ENCODE measurements at places on chromosomes 7 and 10.

DNA sequence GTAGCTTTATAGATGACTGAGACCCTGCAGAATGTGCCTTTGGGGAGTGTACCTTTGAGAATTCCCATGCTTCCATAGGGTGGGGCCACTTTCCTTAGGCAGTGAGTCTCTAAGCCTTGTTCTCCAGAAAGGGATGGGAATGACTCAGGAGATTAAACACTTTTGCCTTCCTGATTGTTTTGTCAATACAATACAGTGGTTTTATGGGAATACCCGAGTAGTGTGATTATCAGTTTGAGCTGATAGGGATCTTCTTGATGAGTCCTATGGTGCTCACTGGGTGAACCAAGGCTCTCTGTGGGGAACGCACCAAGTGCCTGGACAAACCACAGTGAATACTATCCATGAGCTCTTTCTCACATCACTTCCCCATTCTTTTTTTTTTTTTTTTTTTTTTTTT lies 6.3 kb downstream of the MYOF start:
- DNase-seq: no peak

DNA sequence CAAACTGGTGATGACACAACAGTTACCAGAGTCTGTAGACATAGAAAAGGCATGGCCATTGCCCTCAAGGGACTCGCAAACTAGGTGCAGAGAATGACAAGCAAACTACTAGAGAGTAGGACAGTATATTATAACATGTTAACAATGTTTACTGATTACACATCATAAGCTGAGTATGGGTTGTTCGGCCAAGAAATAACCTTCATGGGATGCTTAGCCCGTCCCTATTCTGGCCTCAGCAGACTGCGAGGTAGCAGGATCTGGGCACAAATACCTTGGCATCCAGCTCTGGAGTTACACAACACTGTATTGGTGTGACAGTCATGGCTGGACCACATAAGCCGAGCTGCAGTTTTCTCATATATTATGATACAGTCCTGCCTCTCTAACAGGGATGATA lies 51.4 kb downstream of the ABCB4 start:
- DNase-seq: no peak

DNA sequence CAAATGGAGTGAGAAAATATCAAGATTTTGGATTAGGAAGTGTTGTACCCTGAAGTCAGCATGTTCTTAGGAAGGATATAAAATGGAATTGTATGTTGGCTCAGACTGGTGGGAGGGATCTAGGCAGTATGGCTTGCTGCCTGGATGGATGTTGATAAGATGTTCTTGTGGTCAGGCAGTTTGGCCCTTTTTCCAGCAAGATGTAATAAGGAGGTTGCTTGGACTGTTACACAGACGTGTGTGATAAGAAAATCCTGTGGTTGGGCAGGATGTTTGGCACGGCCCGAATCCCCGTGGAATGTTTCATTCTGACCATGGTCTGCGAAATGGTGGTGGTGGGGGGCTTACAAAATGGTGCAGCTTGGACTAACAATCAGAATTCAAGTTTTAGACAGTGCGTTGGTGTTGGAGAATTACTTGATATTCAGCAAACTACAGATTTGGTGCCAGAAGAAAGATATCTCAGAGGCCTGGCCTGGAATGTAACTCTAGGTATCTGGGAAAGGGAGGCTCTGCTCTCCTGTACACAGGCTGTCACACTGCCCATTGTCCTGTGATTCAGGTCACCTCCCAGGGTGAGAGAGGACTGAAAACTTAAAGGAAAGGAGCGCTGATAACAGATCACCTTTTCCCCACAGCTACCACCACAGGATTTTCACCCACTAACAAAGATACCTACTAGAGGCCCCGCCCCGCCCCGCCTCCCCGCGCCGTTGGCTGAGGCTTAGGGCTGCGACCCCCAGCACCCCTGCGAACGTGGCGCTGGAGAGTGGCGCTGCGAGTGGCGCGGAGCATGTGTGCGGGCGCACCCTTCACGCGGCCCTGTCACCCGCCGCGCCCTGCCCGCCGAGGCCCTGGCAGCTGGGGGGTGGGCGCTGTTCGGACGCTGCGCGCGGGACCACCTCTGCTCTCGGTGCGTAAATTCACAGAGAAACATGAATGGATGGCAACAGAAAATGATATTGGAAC lies 19.3 kb upstream of the ZNF680 start:
- no peak for DNase-seq

DNA sequence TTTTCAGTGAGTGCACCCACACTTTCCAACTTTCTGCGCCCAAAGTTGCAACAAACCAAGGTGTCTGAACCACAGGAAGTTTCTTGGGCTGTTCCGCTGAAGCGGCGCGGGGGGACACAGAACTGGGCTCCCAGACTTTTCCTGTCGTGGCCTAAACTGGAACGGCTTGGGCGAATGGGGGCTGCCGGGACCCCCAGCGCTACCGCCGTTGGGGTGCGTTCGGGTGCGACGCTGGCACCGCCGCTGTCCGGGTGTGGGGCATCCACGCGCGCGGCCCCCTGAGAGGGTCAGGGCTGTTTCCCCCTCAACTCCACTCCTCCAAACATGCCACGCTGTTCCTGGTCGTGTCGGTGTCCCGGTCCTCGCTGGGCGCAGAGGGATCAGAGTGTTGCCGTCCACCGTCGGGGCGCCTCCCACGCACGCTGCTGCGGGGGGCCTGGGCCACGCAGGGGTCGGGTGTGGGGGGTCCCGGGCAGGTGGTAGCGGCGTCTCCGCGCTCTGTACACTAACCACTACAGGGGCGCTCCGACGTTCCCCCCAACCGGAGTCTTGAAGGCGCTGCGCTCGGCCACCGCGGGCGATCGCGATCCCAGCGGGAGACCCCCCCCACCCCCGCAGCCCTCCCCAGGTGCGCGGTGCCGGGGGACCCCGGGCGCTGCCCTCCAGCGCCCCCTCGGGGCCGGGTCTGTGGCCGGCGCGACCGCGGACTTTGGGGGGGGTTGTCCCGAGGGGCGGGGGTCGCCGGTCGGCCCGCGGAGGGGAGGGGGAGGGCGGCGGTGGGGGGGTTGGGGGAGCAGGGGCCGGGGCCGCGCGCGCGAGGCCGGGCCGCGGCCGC lies 2.2 kb upstream of the CUX1 start:
- peak; percentile 44 for DNase-seq

- DNase-seq: no peak
Observed at GRCh38 chr7:46844486-46844885, 737.4 kb downstream of the TNS3 start.

DNA sequence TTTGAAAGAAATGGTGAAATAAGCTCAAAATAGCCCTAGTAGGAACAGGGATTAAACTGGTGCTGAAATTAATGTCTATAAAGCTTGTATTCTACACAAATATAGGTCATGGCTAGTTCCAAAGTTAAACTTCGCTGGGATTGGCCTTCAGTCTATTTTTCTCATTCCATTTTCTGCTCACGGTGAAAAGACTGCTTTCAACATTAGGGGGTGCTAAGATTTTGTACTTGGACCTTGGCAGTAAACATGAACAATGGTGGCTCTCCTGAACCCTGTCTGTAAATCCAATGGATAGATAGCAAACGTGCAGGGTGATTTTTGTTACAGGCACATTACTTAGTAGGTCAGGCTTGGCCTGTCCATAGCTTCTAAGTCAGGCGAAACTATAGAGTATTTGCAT lies 36.0 kb upstream of the RSU1 start:
- DNase-seq: peak; percentile 3

DNA sequence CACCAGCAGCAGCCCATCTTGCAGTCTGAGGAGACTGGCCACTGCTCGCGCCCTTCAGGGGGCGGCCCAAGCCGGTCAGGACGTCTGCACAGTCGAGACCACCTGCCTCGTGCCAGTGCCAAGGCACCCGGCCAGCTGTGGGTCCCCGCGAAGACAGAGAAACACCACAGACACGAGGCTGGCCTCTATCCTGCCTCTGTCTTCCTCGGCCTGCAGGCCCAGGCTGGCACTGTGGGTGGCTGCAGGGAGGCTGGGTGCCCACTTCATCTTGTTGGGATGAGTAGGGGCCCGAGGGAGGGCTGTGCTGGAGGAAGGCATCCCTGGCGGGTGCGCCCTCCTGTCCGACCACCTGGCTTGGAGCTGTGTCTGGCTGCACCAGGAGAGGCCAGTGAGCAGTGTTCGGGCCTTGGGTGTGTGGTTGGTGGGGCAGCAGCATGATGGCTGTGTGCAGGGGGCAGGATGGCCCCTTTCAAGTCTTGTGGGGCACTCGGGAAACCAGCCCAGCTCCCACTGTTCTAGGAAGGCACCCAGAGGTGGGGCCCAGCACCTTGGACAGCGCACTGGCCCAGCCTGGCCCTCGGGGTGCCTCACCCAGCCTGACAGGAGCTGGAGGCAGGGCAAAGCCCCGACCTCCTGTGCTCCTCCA lies 7.3 kb downstream of the DPYSL4 start:
- DNase-seq: no peak

GRCh38 chr10:91296471-91296870 lies 76.0 kb downstream of the PCGF5 start:
- DNase-seq: no peak

GRCh38 chr10:33074443-33074842 lies 116.4 kb upstream of the ITGB1 start:
- DNase-seq: no peak

- no peak for DNase-seq
Observed at GRCh38 chr10:129020651-129021330, 446.2 kb upstream of the MGMT start.

- DNase-seq: no peak
Observed at GRCh38 chr10:30857803-30858202, 173.9 kb downstream of the ZNF438 start.

DNA sequence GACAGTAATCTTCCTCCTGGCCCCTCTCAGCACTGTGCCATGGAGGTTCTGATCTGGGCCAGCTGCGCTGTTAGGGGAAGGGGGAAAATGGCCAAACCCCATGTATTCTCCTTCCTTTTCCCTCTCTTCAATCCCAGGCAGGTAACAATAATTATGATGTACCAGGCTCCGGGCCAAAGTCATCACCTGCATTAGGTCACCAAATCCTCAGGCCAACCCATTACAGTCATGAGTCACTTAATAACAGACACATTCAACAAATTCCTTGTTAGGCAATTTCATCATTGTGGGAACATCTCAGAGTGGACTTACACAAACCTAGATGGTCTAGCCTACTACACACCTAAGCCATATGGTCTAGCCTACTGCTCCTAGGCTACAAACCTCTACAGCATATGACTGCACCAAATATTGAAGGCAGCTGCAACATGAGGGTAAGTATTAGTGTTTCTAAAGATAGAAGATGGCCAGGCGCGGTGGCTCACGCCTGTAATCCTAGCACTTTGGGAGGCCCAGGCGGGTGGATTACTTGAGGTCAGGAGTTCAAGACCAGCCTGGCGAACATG lies 2.2 kb upstream of the HSPB1 start:
- no peak for DNase-seq

GRCh38 chr7:111942450-111943081 lies 263.6 kb downstream of the DOCK4 start:
- DNase-seq: no peak

GRCh38 chr7:134946260-134946659 lies 40.0 kb upstream of the AGBL3 start:
- DNase-seq: peak; percentile 13

- DNase-seq: no peak
Observed at GRCh38 chr10:13302821-13303555, 3.1 kb upstream of the PHYH start.

- no peak for DNase-seq
Observed at GRCh38 chr7:142338633-142339501, 81.0 kb upstream of the PRSS58 start.

DNA sequence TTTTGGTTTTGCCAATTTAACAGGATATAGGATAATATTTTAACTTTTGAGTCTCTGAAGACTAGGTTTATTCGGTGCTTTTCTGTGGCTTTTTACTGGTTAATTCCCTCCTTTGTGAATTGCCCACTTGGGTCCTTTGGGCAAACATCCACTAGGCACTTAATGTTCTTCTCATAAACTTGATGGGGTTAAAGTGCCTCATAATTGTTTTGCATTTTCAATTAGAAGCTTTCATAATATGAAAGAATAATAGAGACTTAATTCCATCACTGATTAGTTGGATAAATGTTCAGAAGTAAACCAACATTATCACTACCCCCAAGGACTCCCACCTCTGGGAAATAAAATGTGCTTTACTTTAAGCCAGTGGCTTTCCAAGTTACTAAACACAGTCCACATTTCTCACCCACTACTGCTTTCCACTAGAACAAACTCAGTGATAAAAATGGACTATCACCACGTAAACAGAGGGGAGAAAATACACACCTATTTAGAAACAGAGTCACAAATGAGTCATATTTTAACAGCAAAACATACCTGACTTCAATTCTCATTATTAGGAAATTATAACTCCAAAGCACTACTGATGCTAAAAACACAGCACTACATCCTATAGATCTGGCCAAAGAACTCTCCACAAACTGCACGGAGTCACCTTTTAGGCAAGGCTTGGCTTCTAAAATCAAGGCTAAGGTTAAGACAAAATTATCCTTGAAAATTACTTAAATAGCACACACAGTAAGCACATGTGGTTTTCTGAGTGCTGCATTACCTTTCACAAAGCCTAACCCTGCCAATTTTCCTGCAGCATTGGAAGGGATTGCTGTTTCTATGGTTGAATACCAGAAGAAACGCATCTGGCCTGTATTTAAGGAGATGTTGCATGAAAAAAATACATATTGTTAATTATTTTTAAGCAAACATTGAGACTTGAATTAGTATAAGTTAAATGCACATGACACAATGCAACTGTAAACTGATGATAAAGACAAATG lies 41.2 kb downstream of the PARD3 start:
- DNase-seq: no peak

- DNase-seq: no peak
Observed at GRCh38 chr7:102828286-102828685, 79.5 kb downstream of the FAM185A start.

DNA sequence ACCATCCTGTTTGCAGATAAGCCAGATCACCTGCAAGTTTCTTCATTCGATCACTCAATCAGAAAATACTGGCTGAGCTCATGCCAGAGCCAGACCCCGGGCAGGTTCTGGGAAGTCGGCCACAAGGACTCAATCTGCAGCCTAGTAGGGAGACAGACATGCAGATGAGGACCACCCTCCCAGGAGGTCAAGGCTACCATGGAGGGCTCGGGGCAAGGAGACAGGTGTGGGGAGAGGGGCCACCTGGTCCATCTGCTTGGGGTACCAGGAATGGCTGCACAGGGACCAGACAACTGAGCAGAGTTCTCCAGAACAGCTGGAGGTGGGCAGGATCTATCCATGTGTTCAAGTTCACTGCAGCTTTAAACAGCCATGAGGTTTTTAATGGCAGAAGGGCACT lies 16.8 kb upstream of the CPXM2 start:
- DNase-seq: no peak

DNA sequence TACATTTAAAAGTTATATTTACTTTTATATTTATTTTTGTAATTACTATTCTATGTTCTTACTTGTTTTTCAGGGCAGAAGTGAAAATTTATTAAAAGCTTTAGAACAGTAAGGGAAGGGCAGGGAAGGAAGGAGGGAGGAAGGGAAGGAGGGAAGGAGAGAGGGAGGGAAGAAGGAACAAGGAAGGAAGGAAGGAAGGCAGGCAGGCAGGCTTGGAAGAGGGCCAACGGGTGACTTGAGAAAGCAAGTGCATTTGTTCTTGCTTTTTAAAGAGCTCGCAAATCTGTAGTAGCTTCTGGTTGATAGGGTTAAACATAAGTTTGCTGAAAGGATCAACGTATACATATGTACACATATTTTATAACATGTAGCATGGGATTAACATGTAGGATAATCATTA lies 725.3 kb upstream of the FZD8 start:
- DNase-seq: no peak

GRCh38 chr10:28879246-28879645 lies 201.9 kb downstream of the BAMBI start:
- no peak for DNase-seq

GRCh38 chr10:24513155-24513554 lies 210.5 kb downstream of the ARHGAP21 start:
- DNase-seq: no peak

Measured in CD4-positive, alpha-beta T cell treated with Interleukin-6 at 100 ng/mL for 8 hours (primary cell).